ENCODE measurements at places on chromosomes 3 and 15. TPM values are rescaled to one million over a fixed set of nuclear protein-coding genes. Genes with fewer than 3 reads are reported as not detected.

ZPLD1 gene
- 0.31 TPM for total RNA-seq

GRCh38 chr15:45635763-45636292 lies 999 bp downstream of the SQOR start:
- DNase-seq: no peak

GRCh38 chr3:140470962-140471361 lies 206.9 kb upstream of the TRIM42 start:
- DNase-seq: no peak

DNA sequence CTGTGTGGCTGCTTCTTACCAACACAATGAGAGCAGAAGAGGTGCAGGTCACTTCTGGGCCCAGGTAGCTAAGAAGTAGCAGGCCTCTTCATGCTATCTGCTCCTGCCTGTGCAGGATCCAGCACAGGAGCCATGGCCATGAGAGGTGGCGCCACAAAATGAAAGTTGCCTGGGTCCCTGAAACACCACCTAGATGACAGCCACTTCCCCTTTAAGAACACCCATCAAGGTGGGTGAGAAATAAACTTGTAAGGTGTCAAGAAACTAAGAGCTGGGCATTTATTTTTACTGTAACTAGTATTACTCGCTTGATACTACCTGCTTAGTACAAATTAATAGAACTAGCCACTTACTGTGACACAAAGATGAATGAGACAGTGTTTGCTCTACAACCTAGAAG lies 484.6 kb upstream of the TBL1XR1 start:
- DNase-seq: no peak

GRCh38 chr15:85592148-85592547 lies 202.6 kb downstream of the KLHL25 start:
- DNase-seq: no peak

Data from neural progenitor cell (in vitro differentiated cells).